Nasal cavity respiratory epithelium epithelial cell of viscerocranial mucosa (primary cell): ENCODE measurements at places on chromosomes 4 and X. TPM values are rescaled to one million over a fixed set of nuclear protein-coding genes. Genes with fewer than 3 reads are reported as not detected.

The BCORL1 gene
- total RNA-seq, result 1.0 and 5.1 TPM in 2 replicates

The HMX1 gene
- not detected in 2 replicates for total RNA-seq

The MAGEA10 gene
- not detected in 2 replicates for total RNA-seq

The GUCY1B1 gene
- total RNA-seq, result 1.4 and 2.7 TPM in 2 replicates

The ESX1 gene
- total RNA-seq, result not detected in 2 replicates

The DCAF8L2 gene
- not detected in 2 replicates for total RNA-seq

The NAP1L2 gene
- total RNA-seq, result 0.68 and 0.85 TPM in 2 replicates

The FREM3 gene
- not detected in 2 replicates for total RNA-seq

The GPRASP2 gene
- total RNA-seq, result 8.2 and 11.6 TPM in 2 replicates

The NEUROG2 gene
- total RNA-seq, result not detected in 2 replicates

The TRPC3 gene
- not detected in 2 replicates for total RNA-seq

The ADGRG2 gene
- total RNA-seq, result under 0.01 and 0.07 TPM in 2 replicates

The CXCR3 gene
- not detected in 2 replicates for total RNA-seq

The GASK1B gene
- total RNA-seq, result 0.34 and 10.1 TPM in 2 replicates

The SYTL5 gene
- total RNA-seq, result 0.34 and 4.6 TPM in 2 replicates

The SCLT1 gene
- 8.5 and 8.9 TPM in 2 replicates for total RNA-seq

The HCFC1 gene
- 8.9 and 26.0 TPM in 2 replicates for total RNA-seq

The VCX2 gene
- not detected in 2 replicates for total RNA-seq

The GPRIN3 gene
- total RNA-seq, result not detected in 2 replicates

The MCTS1 gene
- total RNA-seq, result 22.5 and 33.8 TPM in 2 replicates

The ANOS1 gene
- total RNA-seq, result 0.34 and 4.0 TPM in 2 replicates

The SYTL4 gene
- total RNA-seq, result 0.34 and 1.4 TPM in 2 replicates

The RPA4 gene
- total RNA-seq, result 0.34 and 1.4 TPM in 2 replicates

The DSPP gene
- not detected in 2 replicates for total RNA-seq

The HELQ gene
- 9.9 and 11.2 TPM in 2 replicates for total RNA-seq

The SLC9B1 gene
- 0.14 and 1.4 TPM in 2 replicates for total RNA-seq

The ARR3 gene
- total RNA-seq, result not detected in 2 replicates

The ZBTB49 gene
- 4.1 and 4.6 TPM in 2 replicates for total RNA-seq

The POF1B gene
- total RNA-seq, result 2.4 and 8.6 TPM in 2 replicates

The HAND2 gene
- not detected in 2 replicates for total RNA-seq
